NCI-H446 treated with DMSO at 0.1 percent for 48 hours (cell line): ENCODE measurements at places on chromosomes 1 and 21.

DNA sequence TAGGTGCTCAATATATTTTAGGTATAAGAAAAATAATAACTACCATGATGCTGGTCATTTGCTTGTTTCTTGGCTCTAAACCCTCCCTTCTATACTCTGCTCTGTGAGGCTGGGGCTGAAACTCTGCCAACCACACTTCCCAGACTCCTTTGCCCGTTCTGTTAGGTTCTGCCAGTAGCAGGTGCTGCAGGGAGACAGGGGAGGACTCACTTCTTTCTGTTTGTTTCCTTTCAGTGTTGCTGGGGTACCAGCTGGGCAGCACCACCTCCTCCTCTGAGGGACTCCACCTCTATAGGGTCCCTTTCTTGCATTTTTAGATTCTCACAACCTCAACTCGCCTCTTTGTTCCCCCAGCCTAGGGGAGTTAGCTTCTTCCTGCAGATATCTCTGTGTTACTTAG, 17.0 kb upstream of the SH2D2A start:
- no peak for DNase-seq

DNA sequence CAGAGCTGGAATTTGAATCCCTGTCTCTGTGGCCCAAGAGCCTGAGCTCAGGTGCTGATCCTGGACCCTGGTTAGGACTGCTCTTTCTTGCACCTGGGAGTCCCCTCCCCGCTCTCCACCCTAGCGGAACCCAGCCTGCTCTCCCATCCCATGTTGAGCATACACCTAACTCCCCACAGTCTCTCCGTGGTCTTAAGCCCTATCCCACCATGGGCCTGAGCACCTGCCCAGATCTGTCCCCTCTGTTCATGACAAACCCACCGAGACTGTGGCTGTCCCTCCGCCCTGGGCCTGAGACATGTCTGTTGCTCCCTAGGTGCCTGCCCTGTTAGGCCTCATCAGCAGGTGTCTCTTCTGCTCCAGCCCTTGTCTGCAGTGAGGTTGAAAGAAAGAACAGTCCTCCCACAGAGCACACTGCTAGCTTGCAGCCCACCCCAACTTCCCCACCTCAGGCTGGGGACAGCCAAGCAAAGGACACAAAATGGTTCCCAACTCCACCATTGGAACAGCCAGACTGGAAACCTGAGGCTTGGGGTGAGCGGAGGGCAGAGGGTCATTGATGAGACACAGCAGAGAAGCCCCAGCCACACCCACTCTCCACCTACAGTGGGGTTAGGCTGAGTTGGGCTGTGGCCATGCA, 118.5 kb downstream of the MATN1 start:
- no peak for DNase-seq

GRCh38 chr1:205822397-205822796, 9.4 kb upstream of the SLC41A1 start:
- no peak for DNase-seq

DNA sequence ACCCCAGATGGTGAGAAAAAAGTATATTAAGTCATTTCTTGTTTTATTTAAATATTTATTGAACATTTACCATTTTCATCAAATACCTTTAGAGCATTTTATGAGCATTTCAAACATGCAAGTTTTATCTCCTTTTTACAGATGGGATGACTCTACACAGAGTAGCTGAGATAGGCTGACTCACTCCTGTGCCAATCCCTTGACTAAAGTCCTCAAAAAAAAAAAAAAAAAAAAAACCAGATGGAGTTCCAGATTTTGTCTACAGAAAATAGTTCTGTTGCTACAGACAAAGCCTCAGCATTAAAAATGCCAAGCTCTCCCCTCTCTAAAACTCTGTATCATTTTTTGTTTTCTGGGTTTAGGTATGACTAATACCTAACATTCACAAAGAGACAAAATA, 303.0 kb upstream of the PLD5 start:
- DNase-seq: peak; percentile 29

- no peak for DNase-seq
Observed at GRCh38 chr21:25175938-25176337, 431.3 kb downstream of the MRPL39 start.

DNA sequence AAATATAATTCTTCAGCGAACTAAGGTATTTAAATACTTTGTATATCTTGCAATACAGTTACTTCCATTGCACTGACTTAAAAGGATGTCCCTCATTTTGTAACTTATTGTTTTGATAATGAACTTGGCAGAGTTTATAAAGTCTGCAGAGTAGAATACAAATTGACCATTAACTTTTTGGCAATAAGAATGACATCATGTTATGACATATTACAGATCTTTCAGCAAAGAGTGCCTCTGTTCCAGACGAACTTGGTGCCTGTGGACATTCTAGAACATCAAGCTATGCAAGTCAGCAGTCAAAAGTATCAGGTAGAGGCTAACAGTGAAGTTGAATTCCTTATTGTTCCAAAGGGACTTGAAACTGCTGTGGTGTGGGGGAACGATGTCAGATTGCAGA, 32.9 kb downstream of the HENMT1 start:
- DNase-seq: no peak

DNA sequence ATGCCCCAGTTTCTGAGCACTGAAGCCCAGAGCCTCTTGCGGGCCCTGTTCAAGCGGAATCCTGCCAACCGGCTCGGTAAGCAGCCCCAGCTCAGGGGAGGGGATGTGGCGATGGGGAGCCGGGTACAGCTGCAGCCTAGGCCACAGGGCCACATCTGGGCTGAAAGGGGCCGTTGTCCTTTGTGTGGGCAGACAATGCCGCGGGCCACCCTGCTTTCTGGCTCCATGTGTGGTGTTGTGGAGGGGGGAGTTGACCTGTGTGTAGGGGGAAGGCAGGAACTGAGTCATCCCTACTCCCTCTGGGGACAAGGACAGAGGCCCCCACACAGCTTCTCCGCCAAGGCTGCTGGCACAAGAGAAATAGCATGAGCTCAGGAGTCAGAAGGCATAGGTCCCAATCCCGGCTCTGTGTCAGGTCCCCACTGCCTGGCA, 26.0 kb downstream of the RPS6KA1 start:
- no peak for DNase-seq

DNA sequence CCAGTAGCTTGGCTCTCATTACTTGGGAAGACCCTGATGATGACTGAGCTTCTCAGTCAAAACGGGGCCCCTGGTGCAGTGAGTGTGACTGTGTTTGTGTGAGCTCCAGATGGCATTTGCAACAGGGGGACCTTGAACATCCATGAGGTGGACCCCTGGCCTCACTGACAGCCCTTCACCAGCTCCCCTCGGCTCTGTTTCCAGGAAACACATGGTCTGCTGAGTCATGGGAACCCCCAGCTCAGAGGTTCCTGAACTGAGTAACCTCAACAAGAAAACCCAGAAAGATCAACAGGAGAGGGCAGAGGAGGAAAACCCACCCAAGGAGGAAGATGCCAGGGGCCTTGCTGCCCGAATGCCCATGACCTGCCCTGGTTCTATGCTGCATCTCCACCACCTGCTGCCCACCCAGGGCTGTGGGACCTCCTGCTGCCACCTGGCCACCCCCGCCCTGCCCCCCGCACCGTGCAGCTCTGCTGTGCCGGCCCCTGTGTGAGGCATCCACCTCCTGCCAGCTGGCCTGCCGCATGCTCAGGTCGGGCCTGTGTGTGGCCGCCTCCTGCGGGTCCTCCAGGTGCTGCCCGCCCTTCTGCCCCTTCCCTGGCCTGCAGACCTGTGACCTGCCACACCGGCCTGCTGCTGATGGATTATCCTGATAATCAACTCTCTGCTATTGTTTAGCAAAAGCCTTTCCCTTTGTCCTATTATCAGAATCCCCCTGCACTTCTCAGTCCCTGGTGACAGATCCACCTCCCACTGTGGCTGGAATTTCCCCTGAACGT, 4.2 kb upstream of the KRTAP12-1 start:
- no peak for DNase-seq

DNA sequence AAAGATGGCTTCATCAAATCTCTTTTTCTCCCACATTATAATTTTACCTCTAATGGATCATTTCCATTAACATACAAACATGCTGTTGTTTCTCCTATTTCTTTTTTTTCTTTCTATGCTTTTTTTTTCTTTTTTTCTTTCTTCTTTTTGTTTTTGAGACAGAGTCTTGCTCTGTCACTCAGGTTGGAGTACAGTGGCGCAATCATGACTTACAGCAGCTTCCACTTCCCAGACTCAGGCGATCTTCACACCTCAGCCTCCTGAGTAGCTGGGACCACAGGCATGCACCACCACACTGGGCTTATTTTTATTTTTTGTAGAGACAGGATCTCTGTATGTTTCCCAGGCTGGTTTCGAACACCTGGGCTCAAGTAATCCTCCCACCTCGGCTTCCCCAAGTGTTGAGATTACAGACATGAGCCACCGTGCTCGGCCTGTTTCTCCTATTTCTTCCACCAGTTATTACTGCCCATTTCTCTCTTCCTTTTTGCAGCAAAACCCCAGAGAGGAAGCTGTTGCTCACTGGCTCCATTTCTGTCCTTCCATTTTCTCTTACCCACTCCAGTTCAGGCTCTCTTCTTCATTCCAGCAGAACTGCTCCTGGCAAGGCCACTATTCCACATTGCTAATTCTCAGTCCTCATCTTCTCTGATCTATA, 32.1 kb upstream of the OPRD1 start:
- no peak for DNase-seq

DNA sequence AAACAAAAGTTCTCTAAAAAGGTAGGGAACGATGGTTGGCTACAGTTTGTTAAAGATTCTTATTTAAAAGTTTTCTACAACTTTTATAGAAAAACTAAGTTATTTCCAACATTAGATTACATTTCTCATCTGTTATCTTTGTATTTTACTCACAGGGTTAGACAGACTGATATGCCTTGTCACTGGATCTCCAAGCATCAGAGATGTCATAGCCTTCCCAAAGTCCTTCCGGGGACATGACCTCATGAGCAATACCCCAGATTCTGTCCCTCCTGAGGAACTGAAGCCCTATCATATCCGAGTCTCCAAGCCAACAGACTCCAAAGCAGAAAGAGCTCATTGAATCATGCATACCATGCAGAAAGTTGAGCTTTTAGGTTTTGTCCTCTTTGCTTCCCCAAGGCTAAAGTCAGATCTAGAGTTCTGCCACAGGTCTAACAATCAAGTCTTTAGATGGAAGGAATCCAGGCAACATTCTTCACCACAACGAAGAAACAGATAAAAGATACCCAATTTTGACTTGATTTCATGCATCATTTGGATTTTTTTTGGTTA, 10.3 kb downstream of the GAS5 start:
- DNase-seq: no peak
